ENCODE measurements at places on chromosomes 5 and 9.

GRCh38 chr5:68252673-68253623, 37.4 kb downstream of the PIK3R1 start:
- DNase-seq: peak; percentile 23

DNA sequence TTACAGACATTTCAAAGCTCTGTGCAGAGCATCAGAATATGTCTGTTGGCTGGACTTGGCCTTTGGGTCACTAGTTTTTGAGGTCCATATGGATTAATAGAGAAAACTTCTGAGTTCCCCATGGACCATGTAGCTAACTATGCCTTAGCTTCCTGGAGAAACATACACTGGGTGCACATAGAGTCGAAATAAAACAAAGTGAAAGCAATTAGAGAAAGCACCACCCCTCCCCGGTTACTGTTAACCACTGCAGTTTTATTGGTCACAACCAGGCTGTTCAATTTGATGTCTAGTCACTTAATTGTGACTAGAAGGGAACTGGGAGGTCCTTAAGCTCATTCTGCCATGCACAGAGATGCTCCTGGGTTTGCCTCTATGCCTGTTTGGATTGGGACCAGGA, 4.2 kb downstream of the FAM240B start:
- DNase-seq: no peak

DNA sequence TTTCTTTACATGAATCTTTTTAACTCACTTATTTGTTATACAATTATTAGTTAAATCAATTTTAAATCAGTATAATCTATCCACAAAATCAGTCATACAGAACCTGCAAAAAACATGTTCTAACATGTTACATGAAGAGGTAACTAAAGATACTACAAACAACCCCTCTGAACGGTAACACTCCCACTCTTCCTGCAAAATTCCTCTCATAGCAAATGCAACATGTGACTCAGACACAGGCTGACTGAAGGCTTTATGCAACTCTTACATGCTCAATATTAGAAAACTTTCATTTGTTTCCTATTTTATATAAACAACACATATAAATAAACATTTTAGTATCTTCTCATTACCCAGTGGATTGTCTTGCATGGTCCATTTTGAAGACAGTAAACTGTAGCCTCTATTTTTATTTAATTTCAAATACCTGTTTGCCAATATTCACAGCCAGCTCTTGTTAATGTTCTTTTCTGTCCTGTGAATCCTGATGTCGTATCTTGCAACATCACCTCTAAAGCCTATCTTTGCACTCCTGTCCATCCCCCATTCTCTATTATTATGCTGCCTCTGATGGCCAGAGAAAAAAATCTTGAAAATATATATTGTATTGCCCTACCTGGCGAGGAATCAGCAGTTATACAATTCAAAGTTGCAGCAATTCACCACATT, 100.5 kb upstream of the CCDC152 start:
- DNase-seq: no peak

GRCh38 chr5:96157077-96157780, 195.6 kb upstream of the ELL2 start:
- DNase-seq: no peak

DNA sequence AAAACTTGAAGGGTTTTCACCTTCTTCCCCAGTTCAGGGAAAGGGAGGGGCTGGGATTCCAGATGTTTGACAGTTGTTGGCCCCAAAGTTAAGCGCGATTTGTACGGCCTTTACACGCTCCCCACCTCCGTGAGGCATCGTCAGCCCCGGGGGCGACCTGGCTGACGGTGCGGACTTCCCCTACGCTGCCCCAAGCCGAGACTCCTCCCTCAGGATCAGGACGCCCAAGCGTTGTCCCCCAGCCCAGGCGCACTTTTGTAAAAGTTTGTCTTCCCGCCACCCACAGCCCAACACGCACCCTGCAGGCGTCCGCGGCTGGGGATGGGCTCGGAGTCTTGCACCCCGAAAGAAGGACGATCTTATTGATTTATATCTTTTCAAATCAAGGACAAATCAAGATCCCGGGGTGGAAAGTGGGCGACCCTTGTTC, 713 bp downstream of the MOB3B start:
- DNase-seq: peak; percentile 35

DNA sequence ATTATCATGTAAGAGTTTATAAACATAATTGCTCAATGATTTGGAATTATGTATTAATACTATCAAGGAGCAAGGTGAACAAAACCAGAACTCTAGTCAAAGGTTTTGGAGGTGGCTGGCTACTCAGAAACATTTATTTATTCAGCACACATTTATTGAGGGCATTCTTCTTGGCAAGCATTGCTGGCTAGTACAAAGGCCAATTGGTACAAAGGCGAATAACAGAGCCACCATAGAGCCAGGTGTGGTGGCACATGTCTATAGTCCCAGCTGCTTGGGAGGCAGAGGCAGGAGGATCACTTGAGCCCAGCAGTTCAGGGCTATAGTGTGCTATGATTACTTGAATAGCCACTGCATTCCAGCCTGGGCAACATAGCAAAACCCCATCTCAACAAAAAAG, 242.1 kb downstream of the CWC27 start:
- DNase-seq: no peak

- no peak for DNase-seq
Measured at GRCh38 chr9:129330711-129331492, 152.8 kb upstream of the IER5L start.

DNA sequence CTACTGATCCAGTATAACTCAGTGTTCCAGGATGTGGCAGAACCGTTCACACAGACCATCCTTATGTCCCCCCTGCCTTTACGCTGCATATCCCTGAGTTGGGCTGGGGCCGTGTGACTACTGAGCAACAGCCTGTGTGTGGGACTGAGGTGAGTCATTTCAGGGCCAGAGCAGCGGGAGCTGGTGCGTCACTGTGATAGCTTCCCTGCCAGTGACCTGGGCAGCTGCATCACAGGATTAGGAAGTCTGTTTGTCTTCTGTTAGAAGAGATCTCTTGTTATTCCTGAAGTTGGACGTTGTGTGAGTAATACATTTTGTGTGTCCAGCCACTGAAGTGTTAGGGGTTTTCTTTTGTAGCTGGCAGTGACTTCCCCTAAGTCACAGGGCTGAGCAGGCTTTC, 35.6 kb downstream of the TPPP start:
- DNase-seq: no peak

GRCh38 chr9:137435980-137436760, 5.0 kb downstream of the ENTPD8 start:
- no peak for DNase-seq

DNA sequence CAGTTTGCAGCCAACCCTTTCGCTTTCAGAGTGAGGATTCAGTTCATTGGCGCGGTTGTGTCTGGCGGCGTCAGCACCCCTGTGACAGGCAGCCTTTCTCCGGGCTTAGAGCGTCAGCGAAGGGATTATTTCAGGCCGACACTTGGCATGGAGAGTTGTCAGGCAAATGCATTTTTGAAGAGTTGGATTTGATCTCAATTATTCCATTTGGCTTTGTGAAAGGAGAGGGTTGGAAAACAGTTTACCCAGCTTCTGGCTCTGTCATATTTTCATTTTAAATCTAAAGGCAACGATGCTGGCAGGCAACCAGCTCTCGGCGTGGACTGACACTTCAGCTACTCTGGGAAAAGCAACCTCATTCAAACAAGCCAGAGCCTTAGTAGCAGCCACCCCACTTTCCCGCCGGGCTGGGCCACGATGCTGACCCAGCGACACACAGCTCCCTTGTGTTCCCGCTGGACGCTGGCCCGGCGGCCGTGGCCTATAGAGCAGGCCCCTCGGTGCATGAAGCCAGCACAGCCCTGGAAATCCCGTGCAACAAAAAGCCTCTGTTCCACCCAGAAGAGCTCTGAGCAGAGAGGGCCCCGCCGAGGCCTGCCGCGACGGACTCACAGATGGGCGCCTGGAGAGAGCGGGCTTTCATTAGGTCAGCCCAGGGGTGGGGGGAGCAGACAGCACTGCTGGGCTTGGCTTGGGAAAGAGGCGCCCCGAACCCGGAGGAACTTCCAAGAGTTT, 28.9 kb upstream of the LPCAT1 start:
- DNase-seq: no peak

DNA sequence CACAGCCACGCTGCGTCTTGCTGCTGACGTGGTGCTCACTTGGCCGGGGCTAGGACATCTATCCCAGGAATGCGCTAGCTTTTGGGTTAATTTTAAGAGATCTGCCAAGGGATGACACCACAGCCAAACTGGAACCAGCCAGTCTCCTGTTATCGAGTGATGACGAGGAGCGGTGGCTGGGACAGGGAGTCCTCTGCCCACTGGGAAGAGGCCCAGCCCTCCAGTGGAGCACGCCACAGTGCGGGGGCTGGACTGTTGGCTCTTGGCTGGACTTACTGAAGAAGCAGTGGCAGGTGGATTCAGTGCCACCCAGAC, 55.1 kb upstream of the PHYKPL start:
- DNase-seq: no peak

DNA sequence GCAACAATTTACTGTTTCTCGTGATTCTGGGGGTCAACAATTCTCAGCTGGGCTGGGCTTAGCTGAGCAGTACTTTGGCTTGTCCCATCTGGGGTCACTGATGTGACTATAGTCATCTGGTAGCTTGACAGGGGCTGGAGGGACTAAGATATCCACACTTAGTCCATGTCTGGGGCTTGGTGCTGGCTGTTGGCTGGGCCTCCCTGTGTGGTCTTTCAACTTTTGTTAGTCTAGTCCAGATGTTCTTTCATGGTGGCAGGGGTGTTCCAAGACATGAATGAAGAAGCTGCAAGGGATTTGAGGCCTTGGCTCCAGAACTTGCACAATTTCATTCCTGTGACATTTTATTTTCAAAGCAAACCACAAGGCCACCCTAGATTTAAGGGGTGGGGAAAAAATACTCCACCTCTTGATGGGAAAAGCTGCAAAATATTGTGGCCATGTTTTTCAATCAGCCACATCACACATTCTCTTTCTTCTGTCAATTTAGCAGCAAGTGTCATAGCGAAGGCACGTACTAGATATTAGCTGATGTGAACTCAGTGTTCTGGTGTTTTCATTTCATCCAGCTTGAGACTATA, 59.2 kb downstream of the TSSK1B start:
- no peak for DNase-seq

GRCh38 chr5:74201334-74202081, 439.0 kb downstream of the ENC1 start:
- no peak for DNase-seq

- no peak for DNase-seq
Measured at GRCh38 chr5:31378838-31379237, 153.1 kb downstream of the DROSHA start.

- no peak for DNase-seq
Measured at GRCh38 chr5:943918-944620, 51.4 kb downstream of the TRIP13 start.

DNA sequence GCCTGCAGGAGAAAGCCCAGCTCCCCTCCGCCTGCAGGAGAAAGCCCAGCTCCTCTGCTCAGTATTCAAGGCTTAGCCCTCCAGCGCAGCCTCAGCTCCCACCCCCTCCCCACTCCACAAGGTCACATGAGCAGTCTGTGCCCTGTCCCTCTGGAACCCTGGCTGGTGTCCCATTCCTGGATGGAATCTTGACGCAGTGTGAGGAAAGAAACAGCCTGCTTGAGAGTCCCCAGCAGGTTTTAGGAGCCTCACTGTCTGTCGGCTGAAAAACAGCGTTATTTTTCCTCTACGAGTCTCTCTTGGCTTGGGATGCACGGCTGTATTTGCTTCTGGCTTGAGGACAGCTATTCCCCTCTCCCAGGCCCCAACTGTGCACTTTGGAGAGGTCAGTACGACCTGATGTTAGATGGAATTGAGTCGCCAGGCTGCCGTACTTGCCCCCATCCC, 210.1 kb upstream of the TRIM32 start:
- no peak for DNase-seq

GRCh38 chr9:124467410-124468060, 17.3 kb downstream of the ADGRD2 start:
- no peak for DNase-seq

DNA sequence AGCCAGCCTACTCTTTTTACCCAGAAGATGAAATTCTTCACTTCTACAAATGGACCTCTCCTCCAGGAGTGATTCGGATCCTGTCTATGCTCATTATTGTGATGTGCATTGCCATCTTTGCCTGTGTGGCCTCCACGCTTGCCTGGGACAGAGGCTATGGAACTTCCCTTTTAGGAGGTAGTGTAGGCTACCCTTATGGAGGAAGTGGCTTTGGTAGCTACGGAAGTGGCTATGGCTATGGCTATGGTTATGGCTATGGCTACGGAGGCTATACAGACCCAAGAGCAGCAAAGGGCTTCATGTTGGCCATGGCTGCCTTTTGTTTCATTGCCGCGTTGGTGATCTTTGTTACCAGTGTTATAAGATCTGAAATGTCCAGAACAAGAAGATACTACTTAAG, 16.6 kb downstream of the OCLN start:
- DNase-seq: no peak

GRCh38 chr5:153660919-153661318, 170.4 kb downstream of the GRIA1 start:
- DNase-seq: no peak

Measured in stimulated activated naive CD4-positive, alpha-beta T cell treated with Interleukin-2 at 50 U/mL for 16 hours (primary cell).